ENCODE measurements at places on chromosomes 16 and 17. TPM values are rescaled to one million over a fixed set of nuclear protein-coding genes. Genes with fewer than 3 reads are reported as not detected.

The SP2 gene
- total RNA-seq, result 15.9 TPM

The MAP1LC3B gene
- 77.4 TPM for total RNA-seq

The TMC8 gene
- total RNA-seq, result 8.3 TPM

The OR4D1 gene
- not detected for total RNA-seq

The TERB1 gene
- not detected for total RNA-seq

The CBFA2T3 gene
- 114 TPM for total RNA-seq

The ZNF205 gene
- total RNA-seq, result 10.1 TPM

The WRAP53 gene
- total RNA-seq, result 18.2 TPM

The TMEM204 gene
- total RNA-seq, result not detected

The PIK3R5 gene
- 0.78 TPM for total RNA-seq

DNA sequence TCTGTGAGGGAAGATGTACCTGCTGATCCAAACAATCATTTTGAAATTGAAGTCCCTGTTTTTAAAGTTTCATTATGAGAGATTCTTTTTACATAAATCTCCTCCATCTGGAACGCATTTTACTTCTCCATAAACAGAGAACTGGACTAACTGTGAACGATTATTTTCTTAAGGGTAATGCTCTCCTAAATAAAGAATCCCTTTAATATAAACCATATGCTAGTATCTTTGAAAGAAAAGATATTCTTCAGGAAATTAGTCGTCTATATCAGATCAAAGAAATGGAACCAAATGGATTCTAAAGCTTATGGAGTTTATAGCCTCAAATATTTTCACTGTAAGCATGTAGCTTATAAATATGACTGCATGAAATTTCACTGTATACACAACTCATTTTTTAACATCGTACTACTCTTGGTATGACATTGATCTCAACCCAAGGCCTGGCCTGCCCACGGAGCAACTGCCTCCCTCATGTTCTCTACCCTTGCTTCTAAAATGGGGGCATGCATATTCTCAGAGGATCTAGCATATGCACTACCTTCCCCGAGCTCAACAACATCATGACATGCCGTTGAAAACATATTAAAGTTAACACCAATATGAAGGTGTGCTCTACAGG lies 66.4 kb downstream of the MYH10 start:
- H3K4me1 ChIP-seq, result no peaks in the 10 kb centered on the region
- no peaks in the 10 kb centered on the region for H3K27me3 ChIP-seq
- H3K36me3 ChIP-seq, result peaks cover 64% of the 10 kb centered on the region
- no peak overlapping the region for H3K4me3 ChIP-seq

GRCh38 chr16:1152651-1153259 lies at the start of gene CACNA1H:
CACNA1H (plus strand) TSS chr16:1153106; CDS start chr16:1153738, 632 bp downstream.
- peak; percentile 63 for DNase-seq
- H3K27me3 ChIP-seq, result peaks cover 65% of the 10 kb centered on the region
- H3K4me1 ChIP-seq, result peaks cover 81% of the 10 kb centered on the region
- no peaks in the 10 kb centered on the region for H3K36me3 ChIP-seq
- no peak within 1 kb of the TSS for H3K27ac ChIP-seq

GRCh38 chr16:75514296-75514695 lies 19.1 kb upstream of the CHST6 start:
- H3K27ac ChIP-seq, result no peak overlapping the region
- H3K4me1 ChIP-seq, result peaks cover 5% of the 10 kb centered on the region
- no peaks in the 10 kb centered on the region for H3K27me3 ChIP-seq
- no peaks in the 10 kb centered on the region for H3K36me3 ChIP-seq

DNA sequence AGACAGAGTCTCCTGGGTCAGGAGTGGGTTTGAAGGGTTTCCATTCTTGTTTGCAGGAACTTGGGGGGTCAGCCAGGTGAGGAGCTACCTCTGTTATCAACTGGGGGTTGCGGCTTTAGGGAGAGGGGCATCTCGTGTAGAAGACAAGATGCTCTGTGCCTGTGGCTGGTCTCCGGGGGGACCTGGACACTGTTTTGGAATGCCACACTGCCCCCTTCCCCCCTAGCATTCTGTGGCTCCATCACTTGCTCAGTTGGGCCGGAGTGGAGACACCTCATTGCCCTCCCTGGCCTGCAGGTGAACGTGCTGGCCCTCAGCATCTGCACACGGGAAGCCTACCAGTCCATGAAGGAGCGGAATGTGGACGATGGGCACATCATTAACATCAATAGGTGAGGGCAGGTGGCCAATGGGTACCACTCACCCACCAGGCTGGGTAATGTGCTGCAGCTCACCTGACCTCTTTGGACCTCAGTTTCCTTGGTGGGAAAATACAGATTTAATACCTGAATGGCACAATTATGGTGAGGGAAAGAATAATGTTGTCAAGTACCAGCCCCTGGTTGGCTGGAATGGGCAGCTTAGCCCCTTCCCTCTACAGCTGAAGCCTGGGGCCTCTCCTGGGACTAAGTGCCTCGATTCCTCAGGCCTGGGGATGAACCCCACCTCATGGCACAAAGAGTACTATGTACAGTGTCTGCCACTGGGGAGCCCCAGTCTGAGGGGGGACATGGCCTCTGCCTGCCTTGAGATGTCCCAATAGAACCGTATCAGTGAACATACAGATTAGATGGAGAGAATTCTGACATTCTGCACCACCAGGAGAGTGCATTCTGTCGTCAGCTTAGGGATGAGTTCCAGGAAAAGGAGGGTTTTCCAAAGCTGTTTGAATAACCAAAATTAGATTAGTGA lies 3.3 kb upstream of the MRM1 start:
- no peak for DNase-seq
- no peak overlapping the region for H3K27ac ChIP-seq
- no peak overlapping the region for H3K4me3 ChIP-seq
- no peaks in the 10 kb centered on the region for H3K27me3 ChIP-seq

GRCh38 chr17:17839791-17840707 lies 3.3 kb upstream of the SREBF1 start:
- H3K36me3 ChIP-seq, result peaks cover 5% of the 10 kb centered on the region
- peak overlapping the region; percentile 100 for H3K27ac ChIP-seq
- DNase-seq, result peak; percentile 91
- H3K4me3 ChIP-seq, result peak overlapping the region; percentile 62
- peaks cover 87% of the 10 kb centered on the region for H3K4me1 ChIP-seq
- H3K27me3 ChIP-seq, result no peaks in the 10 kb centered on the region

DNA sequence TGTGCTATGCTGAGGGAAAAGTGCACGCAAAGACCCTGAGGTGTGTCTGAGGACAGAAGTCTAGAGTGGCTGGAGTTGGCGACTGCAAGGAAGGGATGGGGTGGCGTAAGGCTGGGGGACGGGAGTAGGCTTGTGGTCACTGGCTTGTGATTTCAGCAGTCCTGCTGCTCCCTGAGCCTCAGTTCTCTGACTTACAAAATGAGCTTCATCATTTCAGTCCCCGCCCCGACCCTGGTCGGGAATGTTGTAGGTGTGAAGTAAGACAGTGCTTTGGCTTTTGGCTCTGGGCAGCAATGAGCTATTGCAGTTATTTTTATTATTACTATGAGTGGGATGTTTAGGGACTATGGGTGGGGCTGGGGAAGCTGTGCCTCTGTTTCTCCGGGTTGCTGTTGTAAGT lies 8.6 kb downstream of the ADGRG1 start:
- no peak overlapping the region for H3K4me3 ChIP-seq
- no peak overlapping the region for H3K27ac ChIP-seq
- DNase-seq, result no peak
- H3K4me1 ChIP-seq, result peaks cover 17% of the 10 kb centered on the region
- H3K27me3 ChIP-seq, result peaks cover 17% of the 10 kb centered on the region

GRCh38 chr17:497241-498034 lies 144.8 kb upstream of the RPH3AL start:
- peaks cover 29% of the 10 kb centered on the region for H3K27me3 ChIP-seq
- DNase-seq, result no peak
- H3K27ac ChIP-seq, result no peak overlapping the region
- no peaks in the 10 kb centered on the region for H3K36me3 ChIP-seq
- no peak overlapping the region for H3K4me3 ChIP-seq
- H3K4me1 ChIP-seq, result no peaks in the 10 kb centered on the region

DNA sequence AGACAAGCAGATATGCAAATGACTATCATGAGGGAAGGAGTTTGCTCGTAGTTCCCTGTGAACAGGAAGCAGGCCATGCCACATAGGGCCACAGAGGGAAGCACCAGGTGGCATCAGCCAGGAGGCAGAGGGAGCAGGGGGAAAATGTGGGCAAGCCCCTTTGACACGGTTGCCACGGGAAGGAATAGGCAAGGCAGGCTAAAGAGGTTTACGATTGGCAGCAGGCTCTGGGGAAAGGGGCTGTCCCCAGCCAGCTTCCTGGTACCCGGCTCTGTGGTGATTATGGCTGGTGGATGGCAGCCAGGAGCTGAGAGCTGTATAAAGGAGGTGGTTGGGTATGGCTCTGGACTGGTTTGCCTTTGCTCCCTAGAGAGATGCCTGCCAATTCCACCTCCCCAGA lies 848 bp downstream of the CES3 start:
- no peak overlapping the region for H3K27ac ChIP-seq
- no peak overlapping the region for H3K4me3 ChIP-seq
- peaks cover 7% of the 10 kb centered on the region for H3K4me1 ChIP-seq

GRCh38 chr17:62862251-62862650 lies 54.1 kb upstream of the MARCHF10 start:
- no peaks in the 10 kb centered on the region for H3K36me3 ChIP-seq
- H3K27me3 ChIP-seq, result peaks cover 19% of the 10 kb centered on the region
- H3K4me3 ChIP-seq, result no peak overlapping the region
- no peak overlapping the region for H3K27ac ChIP-seq
- no peaks in the 10 kb centered on the region for H3K4me1 ChIP-seq
- no peak for DNase-seq

GRCh38 chr17:49920030-49920769 lies 48.8 kb upstream of the DLX4 start:
- peaks cover 7% of the 10 kb centered on the region for H3K27me3 ChIP-seq
- H3K4me1 ChIP-seq, result no peaks in the 10 kb centered on the region
- no peak overlapping the region for H3K4me3 ChIP-seq
- H3K36me3 ChIP-seq, result no peaks in the 10 kb centered on the region
- no peak overlapping the region for H3K27ac ChIP-seq

DNA sequence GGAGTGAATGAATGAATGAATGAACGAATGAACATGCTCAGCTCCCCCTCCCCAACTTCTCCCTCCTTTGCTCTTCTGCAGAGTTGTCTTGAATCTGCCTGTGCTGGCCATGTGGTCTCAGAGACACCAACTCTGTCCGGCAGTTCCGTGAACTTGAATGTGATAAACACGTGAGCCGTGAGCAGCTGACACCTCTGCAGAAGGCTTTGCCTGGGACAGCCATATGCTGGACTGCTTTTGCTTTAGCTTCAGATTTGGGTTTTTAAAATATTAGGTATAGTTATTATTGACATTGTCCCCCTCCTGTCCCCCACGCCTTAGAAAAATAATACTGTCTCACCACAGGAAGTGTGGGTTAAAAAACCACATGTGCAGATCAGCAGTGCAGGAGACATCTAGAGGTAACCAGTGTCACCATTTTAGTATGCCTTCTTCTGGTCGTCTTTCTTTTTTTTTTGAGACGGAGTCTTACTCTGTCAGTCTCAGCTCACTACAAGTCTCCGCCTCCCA lies 83.8 kb downstream of the ABCC1 start:
- H3K4me3 ChIP-seq, result no peak overlapping the region
- H3K27me3 ChIP-seq, result no peaks in the 10 kb centered on the region
- H3K4me1 ChIP-seq, result no peaks in the 10 kb centered on the region
- H3K27ac ChIP-seq, result no peak overlapping the region
- no peak for DNase-seq

- peak; percentile 42 for DNase-seq
- no peaks in the 10 kb centered on the region for H3K27me3 ChIP-seq
- no peaks in the 10 kb centered on the region for H3K36me3 ChIP-seq
- no peak overlapping the region for H3K27ac ChIP-seq
Observed at GRCh38 chr16:10314811-10315210, 71.0 kb upstream of the ATF7IP2 start.

Measured in K562 (cell line).